ENCODE measurements at places on chromosomes 1 and 21. TPM values are rescaled to one million over a fixed set of nuclear protein-coding genes. Genes with fewer than 3 reads are reported as not detected.

The CLCA1 gene
- total RNA-seq, result not detected

The DIRAS3 gene
- not detected for total RNA-seq

The EVA1C gene
- 18.1 TPM for total RNA-seq

The LHX8 gene
- total RNA-seq, result not detected

The RHEX gene
- total RNA-seq, result 0.52 TPM

The ABCD3 gene
- 32.9 TPM for total RNA-seq

The TSPEAR gene
- total RNA-seq, result not detected

The MCOLN2 gene
- total RNA-seq, result 3.6 TPM

The GPR37L1 gene
- total RNA-seq, result not detected

The LCE1B gene
- total RNA-seq, result not detected

The IFNLR1 gene
- total RNA-seq, result 5.5 TPM

The CLEC20A gene
- not detected for total RNA-seq

All from naive thymus-derived CD8-positive, alpha-beta T cell (primary cell).